Mesenteric fat pad (tissue), 1 donor: ENCODE measurements at places on chromosomes 13 and 19.

- no peak for DNase-seq
Observed at GRCh38 chr19:35793381-35794165, 18.2 kb downstream of the ARHGAP33 start.

DNA sequence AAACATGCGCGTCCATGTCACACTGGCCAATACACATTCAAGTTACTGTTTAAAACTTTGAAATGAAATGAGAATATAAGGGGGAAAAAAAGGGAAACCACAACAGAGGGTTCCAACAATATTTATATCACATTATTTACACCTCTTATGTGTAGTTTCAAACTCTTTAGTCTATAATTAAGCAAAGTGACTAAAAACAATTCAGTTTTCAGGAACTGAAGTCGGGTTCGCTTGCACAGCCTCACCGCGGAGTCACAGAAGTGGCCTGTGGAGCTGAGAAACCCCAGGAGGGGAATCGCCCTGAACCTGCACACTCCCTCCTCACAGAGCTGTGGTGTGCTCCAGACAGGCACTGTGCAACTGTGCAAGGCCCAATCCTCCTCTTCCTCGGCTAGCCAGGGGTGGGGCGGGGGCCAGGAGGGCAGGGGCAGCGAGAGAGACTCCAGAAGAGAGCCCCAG lies 75.9 kb downstream of the STK24 start:
- no peak for DNase-seq

DNA sequence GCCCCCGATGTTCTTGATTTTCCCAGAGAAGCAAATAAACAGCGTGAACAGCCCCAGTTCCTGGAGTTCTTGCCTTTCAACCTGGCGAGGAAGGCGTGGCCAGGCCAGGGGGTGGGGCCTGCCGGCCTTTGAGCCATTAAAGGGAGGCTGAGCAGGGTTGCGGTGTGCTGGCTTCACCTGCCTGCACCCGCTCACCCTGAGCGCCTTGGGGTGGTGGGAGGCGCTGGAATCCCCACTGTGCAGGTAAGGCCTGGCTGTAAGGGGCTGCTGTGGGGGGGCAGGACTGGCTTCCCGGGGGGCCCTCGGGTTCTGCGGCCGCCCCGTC lies 2.7 kb upstream of the MISP start:
- DNase-seq, result no peak

- DNase-seq, result no peak
Observed at GRCh38 chr19:11422163-11423065, 3.3 kb upstream of the RGL3 start.

- DNase-seq, result no peak
Observed at GRCh38 chr13:98397221-98397620, 179.7 kb downstream of the STK24 start.

- DNase-seq, result no peak
Observed at GRCh38 chr19:18386543-18387271, 749 bp downstream of the GDF15 start.

GRCh38 chr19:50314724-50315708 lies 14.2 kb downstream of the KCNC3 start:
- DNase-seq, result no peak

DNA sequence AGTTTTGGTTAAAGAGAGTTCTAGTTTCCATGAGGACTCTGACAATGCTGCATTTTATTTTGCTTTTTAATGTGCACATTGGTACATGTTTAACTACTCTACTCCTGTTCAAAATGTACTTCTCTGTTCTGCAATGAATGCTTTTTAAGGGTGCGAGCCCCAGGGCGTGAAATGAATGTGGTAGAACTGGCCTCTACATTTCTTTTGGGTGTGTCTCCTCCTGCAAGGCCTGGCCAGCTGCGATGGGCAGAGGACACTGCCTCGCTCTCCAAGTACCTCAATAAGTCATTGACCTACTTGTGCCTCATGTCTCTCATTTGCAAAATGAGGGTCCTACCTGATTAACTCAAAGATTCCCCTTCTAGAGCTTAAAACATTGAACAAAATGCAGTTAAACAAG lies 6.7 kb downstream of the RGS9BP start:
- DNase-seq, result no peak

- no peak for DNase-seq
Observed at GRCh38 chr19:2070436-2070827, 19.4 kb upstream of the MKNK2 start.

GRCh38 chr19:52343548-52343947 lies 7.5 kb downstream of the ZNF610 start:
- DNase-seq, result no peak

DNA sequence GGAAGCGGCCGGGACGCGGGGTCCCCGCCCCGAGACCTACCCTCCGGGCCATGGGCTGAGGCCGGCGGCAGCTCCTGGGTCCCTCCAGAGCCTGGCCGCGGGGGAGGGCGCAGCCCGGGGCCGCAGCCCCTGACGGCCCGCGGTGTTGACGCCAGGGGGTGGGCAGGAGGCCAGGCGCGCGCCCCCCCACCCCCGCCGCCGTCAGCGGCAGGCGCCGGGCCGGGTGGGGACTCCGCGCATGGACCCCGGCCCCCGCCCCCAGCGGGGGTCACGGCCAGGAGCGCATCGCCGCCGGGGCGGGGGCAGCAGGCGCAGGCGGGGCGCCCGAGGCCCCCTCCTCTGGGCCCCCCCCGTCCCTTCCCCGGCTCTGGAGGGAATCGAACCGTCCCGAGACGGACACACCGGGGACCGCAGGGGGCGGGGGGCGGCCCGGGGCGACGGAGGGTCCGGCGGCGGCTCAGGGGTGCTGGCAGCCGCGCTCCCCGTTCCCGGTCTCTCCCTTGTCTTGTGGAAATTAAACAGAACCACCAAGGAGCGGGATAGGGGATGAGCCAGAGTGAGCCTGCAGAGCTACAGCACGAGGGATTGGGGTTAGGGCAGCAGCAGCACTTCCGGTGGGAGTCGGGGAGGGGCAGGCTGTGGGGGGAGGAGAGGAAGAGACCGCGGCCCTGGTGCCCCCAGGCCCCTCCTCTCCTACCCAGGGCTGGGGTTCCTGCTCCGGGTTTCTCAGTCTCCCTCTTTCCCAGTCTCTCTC lies at the start of gene MEIS3:
TSS of gene MEIS3 (minus strand) at position 498 of the 754 bp plus-strand sequence. CDS start at position 52, 446 bp downstream.
- DNase-seq, result no peak

DNA sequence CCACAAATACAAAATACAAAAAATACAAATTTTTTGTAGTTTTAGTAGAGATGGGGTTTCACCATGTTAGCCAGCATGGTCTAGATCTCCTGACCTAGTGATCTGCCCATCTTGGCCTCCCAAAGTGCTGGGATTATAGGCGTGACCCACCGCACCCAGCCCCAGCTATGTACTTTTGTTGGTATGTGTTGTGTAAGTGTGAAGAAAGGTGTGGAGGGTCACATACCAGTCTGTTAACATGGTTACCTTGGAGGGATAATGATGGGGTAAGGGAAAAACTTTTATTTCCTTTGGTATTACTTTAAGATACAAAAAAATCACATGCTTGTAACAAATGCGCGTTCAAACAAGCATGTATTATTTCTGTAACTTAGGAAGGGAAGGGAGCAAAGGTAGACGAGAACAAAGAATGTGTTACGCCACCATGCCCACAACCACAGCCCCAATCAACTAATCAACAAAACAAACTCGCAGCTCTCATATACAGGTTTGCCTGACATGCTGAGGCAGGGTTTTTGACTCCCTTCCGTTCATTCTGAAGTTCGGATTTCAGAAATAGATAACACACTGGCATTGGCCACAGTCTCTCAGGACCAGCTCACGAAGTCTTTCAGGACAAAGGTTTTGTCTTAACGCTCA lies 13.5 kb upstream of the VWA8 start:
- DNase-seq, result no peak

DNA sequence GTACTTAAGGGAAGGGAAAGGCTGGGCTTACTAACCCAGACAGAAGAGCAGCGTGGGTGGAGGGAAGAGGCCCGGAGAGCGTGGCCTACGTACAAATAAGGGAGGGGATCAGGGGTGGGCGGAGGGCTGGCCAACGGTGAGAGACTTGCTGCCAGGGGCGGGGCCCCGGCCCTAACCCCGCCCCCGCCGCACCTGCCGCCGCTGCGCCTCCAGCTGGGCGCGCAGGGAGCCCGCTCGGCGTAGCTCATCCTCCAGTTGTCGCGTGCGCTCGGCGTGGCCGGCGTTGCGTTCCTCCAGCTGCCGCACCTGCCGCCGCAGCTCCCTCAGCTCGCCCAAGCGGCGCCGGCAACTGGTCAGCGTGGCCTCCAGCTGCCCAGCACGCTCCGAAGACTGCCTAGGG lies 5.7 kb downstream of the HOOK2 start:
- no peak for DNase-seq

- no peak for DNase-seq
Observed at GRCh38 chr19:30086220-30086619, 144.2 kb downstream of the URI1 start.

DNA sequence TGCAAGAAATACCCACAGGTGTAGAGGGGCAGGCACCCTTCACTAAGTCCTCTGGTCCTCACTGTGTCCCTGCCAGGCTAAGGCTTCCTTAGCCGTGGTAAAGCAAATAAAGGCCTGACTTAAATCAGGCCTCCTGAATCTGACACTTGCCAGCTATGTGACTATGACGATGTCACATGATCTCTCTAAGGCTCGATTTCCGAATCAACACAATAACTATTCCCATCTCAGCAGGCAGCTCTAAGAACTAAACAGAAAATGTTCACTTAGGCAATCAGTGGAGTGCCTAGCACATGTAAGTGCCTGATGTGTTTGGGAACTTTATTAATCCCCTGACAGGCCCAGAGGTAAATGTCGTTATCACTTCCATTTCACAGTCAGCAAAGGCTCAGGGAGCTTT lies 2.0 kb downstream of the ZNF550 start:
- DNase-seq, result no peak

DNA sequence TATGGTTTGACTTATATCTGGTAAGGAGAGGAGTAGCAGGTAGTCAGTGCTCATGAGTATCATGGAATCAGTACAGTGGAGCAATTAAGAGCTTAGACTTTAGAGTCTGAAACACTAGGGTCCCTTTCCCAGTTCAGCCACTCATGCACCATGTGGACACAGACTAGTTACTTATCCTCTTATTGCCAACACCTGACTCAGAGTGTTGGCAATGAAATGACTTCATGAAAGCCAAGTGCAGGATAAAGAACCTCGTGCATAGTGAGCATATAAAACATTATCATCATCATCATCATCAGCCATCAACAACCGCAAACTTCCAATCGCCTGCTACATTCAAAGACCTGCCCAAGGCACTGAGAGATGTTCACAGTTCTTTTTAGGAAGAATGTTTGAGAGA lies 164.2 kb downstream of the FOXO1 start:
- no peak for DNase-seq

- DNase-seq, result no peak
Observed at GRCh38 chr19:5238700-5239099, 101.9 kb downstream of the PTPRS start.

DNA sequence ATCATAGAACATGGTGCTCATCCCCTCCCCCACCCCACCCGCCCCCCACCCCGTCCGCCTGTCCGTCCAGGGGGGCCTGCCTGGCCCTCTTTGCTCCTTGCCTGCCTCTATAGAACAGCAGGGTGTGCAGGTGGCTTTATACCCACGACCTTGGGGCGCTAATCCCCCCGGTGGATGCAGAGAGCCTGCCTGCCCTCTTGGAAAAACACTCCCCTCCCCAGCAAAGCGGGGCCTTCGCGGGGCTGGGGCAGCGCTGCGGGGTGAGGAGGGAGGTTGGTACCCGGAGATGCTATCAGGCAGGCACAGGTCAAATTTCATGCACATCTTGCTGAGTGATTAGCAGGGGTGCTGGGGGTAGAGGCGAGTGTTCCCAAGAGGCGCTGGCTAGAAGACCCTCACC lies 21.9 kb downstream of the RFX1 start:
- no peak for DNase-seq

GRCh38 chr19:1035998-1036621 lies 3.8 kb upstream of the ABCA7 start:
- DNase-seq, result no peak

DNA sequence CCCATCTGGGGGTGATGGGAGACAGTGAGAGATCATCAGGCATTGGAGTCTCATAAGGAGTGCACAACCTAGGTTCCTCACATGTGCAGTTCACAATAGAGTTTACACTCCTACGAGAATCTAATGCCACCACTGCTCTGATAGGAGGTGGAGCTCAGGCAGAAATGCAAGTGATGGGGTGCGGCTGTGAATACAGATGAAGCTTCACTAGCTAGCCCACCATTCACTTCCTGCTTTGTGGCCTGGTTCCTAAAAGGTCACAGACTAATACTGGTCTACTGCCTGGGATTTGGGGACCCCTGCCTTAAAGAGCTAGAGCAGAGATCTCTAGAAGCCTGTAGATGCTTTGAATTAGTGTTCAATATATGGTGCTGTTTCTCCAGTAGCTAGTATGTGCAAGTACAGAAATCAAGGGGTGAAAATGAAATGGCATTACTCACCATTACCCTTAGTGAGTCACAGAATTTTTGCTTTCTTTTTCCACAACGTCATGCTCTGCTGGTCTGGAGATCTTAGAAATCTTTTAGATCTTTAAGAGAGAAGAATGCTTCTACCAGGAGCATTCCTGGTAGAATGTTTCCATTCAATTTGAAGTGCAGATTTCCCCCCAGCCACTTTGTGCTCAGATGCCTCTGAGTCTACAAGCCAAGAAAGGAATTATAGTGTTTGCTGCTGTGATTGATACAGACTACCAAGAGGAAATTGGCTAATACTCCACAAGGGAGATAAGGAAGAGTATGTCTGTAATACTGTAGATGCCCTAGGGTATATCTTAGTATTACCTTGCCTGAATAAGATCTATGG lies 2301.2 kb downstream of the PCDH9 start:
- no peak for DNase-seq

- DNase-seq, result no peak
Observed at GRCh38 chr19:11496391-11497163, 9.1 kb downstream of the ZNF653 start.

GRCh38 chr13:108902405-108903155 lies 273.2 kb downstream of the MYO16 start:
- no peak for DNase-seq

DNA sequence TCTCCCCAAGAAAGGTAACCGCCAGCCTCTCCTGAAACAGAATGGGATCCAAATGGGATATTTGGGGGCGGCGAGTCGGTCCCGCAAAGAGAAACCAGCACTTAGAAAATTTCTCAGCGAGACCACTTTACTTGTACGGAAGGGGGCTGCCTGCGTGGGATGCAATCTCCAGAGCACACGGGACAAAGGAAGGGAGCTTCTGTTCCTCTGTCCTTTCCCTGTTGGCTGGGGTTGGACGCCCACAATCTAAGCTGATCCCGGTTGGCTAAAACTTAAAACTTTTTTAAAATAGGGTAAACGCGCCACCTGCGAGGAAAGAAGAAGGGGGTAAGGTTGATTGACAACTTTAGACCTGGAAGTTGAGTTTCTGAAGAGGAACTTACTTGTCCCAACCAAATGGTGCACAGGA lies 826 bp upstream of the BSG start:
- no peak for DNase-seq

DNA sequence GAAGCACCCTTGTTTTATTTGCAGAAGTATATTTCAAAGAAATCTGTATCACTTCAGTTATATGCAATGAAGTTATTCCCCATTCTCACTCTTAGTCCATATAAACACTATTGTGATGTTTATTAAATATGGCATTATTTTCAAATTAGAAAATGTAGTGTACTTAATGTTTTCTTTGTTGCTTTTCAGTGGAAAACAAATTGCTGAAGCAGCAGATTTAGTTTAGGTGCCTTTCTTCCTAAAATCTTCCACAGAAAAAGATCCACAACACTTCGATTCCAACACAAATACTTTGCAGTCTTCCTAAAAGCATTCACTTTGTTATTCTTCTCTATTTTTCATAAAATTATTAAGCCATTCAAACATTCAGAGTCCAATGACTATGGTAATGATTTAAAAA lies 492.1 kb upstream of the GPC6 start:
- no peak for DNase-seq

- DNase-seq, result no peak
Observed at GRCh38 chr13:98460516-98460915, 116.4 kb downstream of the STK24 start.
